Stimulated activated CD4-positive, alpha-beta T cell treated with anti-CD3 and anti-CD28 coated beads, TNF-alpha, amount 100 ng/mL, for 24 hours (primary cell): ENCODE measurements at places on chromosomes 4 and X.

DNA sequence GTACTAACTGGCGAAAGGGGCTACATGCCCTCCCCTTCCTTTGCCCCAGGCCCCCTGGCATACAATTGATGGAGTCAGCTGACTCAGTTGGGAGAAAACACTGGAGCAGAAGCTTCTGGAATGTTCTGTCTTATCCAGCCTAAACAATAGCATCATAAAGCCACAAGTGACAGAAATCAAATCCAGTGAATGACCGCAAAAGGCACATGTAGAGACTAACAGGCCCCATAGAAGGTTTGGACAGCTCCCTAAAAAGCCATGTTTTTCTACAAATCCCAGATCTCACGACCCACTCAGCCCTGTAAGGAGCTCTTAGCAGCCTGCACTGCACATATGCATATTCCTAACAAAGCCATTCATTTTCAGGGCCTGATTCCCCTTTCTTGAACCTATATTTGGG, 25.1 kb downstream of the SCARB2 start:
- DNase-seq: no peak

GRCh38 chrX:270848-271367, 10.3 kb upstream of the PLCXD1 start:
- no peak for DNase-seq

DNA sequence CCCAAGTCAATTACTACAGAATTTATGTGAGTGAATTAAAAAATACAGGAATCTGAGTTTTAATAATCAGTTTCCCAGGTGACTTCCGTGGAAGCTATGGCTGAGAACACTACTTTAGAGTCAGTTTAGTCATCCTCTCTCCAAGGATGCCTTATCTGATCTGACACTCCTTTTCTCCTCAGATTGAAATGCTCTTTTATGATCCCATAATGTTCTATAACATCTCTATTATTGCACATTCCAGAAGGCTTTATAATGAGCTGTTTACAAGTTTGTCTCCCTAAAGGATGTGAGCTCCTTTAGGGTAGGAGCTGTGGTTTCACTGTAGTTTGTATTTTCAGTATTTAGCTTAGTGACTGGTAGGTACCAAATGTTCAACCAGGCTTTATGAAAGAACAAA, 90.0 kb downstream of the GPRIN3 start:
- DNase-seq: no peak

GRCh38 chr4:67152976-67153375, 392.3 kb downstream of the CENPC start:
- no peak for DNase-seq

DNA sequence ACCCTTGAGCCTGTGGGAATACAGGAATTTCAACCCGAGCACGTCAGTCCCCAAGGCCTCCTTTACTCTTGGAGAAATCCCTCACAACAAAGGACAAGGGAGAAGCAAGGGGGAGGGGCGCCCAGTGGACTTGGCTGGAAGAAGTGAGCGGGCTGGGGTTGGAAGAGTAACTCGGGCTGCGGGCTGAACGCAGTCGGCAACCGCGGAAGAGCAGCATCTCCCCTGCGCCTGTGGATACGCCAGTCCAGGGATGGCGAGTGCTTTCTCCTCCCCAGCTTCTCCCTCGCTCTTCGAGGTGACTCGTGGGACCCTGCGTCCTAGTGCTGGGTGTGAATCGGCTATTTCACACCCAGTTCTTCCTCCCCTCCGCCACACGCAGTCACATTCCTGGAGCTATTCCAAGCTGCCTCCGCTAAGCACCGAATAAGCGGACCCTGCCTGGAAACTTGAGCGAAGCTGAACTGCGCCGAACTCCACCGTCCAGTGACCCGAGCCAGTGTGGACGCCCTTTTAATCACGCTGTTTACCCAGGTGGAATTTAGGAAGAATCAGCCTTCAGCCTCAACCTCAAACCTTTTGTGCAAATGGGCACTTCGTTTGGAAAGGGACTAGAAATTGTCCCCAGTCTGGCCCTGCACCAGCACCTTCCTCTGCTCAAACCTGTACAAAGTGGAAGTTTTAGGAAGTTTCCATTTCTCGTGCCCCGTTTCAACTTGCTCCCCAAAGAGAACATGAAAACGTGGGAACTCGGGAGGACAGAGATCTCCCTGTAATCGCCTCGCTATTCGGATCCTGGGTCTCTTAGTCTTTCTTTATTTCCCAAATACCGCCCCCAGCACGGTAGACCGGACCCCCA, 64.3 kb upstream of the WDR17 start:
- no peak for DNase-seq

DNA sequence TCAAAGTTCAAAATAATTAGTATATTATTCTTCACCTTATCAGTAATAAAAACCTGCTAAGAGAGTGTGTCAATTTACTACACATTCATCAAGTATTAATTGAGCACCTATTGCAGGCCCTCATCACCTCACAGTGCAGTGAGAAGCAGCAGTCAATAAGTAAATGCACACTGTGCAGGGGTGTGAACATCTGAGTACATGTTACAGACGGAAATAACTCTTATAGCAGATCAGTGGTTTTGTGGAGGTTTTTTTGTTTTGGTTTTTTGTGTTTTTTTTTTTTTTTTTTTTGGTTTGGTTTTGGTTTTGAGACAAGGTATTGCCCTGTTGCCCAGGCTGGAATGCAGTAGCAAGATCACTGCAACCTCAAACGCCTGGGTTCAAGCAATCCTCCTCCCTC, 20.3 kb downstream of the KLF3 start:
- no peak for DNase-seq

- no peak for DNase-seq
Observed at GRCh38 chr4:15354371-15355297, 73.2 kb upstream of the C1QTNF7 start.

- DNase-seq: no peak
Observed at GRCh38 chr4:128921954-128922353, 112.5 kb downstream of the JADE1 start.

DNA sequence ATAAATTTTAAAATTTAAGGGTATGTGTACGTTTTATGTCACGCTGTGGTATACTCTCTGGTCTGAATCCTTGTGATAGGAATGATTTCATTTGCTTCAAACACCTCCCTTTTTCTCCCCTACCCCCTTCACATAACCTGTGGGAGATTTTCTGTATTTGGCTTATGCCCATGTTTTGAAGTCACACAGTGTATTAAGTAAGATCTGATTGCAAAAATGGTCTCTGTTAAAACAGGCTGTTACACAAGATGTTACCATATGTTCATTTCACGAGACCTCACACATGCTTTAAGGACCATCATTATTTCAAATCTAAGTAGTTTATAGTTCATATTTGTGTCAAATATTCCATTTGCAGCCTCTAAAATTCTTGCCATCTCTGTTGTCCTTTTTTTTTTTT, 63.5 kb downstream of the TMEM131L start:
- no peak for DNase-seq

DNA sequence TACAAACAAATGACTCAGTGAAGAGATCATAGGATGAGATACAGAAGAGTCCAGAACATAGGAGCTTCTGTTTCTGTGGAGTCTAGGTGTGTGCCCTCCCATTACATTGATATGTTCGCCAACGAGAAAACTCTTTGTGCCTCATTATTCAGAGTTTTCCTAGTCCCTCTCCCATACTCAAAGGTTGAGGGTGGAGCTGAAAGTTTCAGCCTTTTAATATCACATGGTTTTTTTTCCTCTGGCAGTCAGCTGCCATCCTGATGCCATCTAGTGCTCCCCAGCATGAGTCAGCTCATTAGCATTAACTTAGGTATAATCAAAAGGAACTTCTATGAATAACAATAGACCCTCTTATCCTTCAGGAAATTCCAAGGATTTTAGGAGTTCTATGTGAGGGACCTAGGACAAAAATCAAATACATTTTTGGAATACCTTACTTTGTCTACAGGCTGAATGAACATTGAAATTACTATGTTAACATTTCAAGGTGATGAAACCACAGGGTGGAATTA, 559.6 kb upstream of the AMOT start:
- no peak for DNase-seq

DNA sequence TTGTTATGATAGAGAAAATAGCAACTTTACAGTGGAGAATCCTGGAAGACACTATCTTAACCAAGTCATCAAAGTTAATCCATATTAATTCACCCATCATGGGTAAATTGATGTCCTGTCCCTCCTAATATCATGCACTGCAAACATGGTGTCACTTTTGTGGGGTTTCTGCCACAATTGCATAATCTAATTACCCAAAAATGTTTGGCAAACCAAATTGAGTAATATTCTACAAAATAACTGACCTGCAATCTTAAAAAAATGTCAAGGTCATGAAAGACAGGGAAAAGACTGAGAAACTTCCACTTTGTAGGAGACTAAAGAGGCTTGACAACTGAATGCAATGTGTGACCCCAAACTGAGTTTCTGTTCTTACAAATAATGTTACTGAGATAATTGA, 37.1 kb upstream of the PLAC8 start:
- DNase-seq: no peak

- DNase-seq: no peak
Observed at GRCh38 chrX:40506201-40506985, 74.4 kb upstream of the ATP6AP2 start.

- no peak for DNase-seq
Observed at GRCh38 chrX:133653358-133653757, 238.1 kb upstream of the GPC4 start.

DNA sequence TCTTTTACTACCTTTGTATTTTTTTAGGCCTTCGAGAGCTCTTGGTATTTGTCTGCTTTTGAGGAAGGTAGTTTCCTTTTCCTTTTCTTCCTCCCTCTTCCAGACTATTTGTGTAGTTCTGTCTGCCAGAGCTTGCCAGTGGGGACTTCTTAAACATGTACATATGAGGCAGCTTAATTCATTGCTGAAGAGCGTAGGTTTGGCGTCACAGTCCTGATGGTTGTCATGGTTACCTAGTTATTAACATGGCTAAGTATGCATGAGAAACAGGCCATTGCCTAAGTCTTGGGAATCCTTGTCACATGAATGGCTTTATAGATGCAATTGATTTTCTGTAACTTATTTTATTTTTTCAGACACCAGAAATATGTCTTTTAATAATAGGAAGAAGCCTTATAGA, 48.5 kb upstream of the ARMCX2 start:
- DNase-seq: no peak

GRCh38 chrX:14228611-14229010, 198.9 kb upstream of the GEMIN8 start:
- no peak for DNase-seq

DNA sequence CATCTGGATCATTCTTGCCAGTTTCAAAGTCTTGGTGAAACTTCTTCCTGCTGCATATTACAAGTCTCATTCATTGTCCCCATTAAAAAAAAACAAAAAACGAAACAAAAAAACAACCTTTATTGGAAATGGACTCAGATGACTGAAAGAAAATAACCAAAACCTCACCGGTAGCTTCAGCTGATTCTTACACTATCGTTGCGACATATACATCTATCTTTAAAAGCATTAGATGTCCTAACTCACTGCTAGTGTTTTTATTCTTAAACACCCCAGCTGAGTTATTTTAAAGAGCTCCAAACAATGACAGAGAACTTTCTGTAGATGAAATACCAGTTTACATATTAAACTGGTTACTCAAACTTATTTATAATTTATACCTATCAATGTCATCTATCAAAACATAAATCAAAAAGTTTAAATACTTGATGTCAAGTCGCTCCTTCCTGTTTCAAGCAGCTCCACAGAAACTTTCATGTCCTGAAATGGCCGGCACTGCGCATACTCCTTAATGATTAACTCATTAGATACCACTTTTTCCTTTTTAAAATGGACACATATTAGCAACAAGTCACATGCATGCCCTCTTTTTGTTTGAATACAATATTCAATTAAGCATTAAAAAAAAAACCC, 87.2 kb downstream of the HPRT1 start:
- DNase-seq: no peak

DNA sequence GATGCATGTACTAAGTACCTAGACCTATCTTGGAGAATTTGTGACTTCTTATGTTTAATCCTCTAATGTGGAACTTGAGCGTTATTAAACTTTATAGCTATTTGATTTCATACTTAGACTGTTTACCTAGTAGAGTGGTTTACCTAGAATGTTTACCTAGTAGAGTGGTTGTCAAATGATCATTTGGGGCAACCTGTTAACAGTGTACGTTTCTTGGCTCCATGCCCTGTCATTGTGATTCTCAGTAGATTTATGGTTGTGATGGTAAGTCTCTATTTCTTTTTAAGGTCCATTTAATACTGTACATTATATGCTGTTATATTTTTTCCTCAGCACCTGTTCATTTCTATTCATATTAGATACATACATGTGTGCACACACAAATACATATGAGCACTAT, 233.0 kb upstream of the MAD2L1 start:
- no peak for DNase-seq

GRCh38 chr4:155632310-155632840, 34.3 kb upstream of the GUCY1A1 start:
- DNase-seq: no peak

GRCh38 chr4:185269286-185269685, 59.9 kb downstream of the SNX25 start:
- no peak for DNase-seq

DNA sequence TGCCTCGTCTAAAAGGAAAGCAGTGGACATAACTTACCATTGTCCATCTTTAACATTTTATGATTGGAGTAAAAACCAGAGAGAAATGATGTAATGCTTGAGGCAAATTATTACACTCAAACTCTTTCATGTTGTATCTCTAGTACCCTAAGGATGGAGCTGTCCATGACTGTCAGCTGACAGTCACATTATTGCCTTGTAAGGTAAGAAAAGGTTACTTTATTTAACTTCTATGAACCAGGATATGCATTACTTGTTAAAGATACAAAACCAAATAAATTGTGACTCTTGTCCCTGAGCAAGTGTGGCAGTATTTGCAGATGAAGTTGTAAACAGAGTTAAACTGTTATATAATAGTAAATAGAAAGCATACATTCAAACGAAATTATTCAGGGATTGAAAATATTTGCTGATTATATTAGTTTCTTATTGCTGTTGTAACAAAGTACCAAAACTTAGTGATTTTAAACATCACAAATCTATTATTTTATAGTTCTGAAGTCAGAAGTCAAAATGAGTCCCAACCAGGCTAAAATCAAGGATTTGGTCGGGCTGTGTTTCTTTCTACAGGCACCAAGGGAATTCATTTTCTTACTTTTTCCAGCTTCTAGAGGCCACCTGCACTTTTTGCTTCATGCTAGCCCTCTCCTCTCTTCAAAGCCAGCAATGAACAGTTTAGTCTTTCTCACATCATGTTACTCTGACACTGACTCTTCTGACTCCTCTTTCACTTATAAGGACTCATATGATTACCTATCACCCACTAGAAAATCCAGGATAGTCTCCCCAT, 113.8 kb downstream of the CEP44 start:
- DNase-seq: no peak

GRCh38 chr4:165748321-165748720, 124.7 kb upstream of the TLL1 start:
- no peak for DNase-seq

DNA sequence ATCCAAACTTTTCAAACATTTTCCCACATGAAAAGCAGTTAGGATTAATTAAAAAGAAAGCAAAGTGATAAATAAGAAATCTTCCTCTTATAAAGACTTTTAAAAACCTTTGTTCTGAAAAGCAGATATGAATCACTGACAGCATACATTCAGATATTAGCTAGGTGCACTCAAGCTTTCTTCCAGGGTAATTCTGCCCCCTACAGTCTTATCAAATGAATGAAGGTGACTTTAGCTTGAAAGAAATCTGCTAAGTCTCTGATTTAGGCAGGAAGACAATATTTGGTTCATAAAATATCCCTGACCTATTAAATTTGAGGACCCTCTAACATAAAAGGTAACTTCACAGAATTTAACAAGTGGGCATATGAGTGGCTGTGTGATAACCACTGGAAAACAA, 209.1 kb upstream of the FAM47A start:
- DNase-seq: no peak
